ENCODE measurements at places on chromosomes 3 and 15.

GRCh38 chr3:149104484-149104883, 18.2 kb upstream of the HLTF start:
- DNase-seq = no peak

- DNase-seq = no peak
Measured at GRCh38 chr15:78634210-78635145, 6.5 kb downstream of the CHRNB4 start.

- DNase-seq = no peak
Measured at GRCh38 chr3:134941820-134942219, 146.8 kb downstream of the EPHB1 start.

- no peak for DNase-seq
Measured at GRCh38 chr15:67098768-67099282, 33.4 kb downstream of the SMAD3 start.

- peak; percentile 77 for DNase-seq
Measured at GRCh38 chr3:196081002-196081833, 672 bp downstream of the TFRC start.

GRCh38 chr15:38424101-38424552, 29.8 kb upstream of the FAM98B start:
- DNase-seq = no peak

All from islet precursor cell (in vitro differentiated cells).